T-helper 17 cell (primary cell): ENCODE measurements at places on chromosomes 1 and 21.

- H3K27me3 ChIP-seq: no peaks in the 10 kb centered on the region
- no peaks in the 10 kb centered on the region for H3K36me3 ChIP-seq
- no peak overlapping the region for H3K4me3 ChIP-seq
- H3K27ac ChIP-seq: no peak overlapping the region
- no peaks in the 10 kb centered on the region for H3K4me1 ChIP-seq
Measured at GRCh38 chr1:207261971-207262370, 59.5 kb upstream of the CD55 start.

DNA sequence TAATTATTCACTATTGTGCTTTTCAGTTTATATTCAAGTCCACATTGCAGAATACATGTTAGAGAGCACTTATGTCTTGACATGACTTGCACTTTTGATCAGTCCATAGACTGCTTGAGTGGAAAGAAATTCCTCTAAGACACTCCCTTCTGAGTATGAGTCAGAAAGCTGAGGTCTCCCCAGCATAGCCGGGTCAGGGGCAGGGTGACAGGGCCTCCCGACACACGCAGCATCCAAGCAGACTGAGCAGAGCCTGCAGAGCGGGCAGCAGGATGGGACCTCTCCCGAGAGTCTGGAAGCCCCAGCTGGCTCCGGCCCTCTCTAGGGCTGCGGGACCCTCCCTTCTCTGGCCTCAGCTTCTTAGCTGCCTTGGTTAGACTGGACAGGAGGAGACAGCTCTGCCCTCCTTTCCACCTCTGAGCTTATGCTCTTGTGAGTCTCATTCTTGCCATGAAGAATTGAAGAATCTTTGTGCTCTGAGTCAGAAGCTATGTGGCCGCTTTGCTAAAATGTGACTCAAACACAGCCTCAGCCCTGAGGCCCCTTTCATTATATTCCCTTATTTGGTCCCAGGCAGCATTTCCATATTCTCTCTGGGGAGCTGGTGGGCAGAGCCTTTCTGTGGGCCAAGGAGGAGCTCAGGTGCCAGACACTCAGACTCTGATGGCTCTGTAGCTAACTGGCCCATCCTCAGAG, 11.2 kb upstream of the CAPN2 start:
- H3K4me1 ChIP-seq: peaks cover 17% of the 10 kb centered on the region
- H3K27ac ChIP-seq: no peak overlapping the region
- H3K27me3 ChIP-seq: peaks cover 8% of the 10 kb centered on the region
- peaks cover 5% of the 10 kb centered on the region for H3K36me3 ChIP-seq
- DNase-seq: no peak

- H3K4me3 ChIP-seq: peak overlapping the region; percentile 9
- no peak for DNase-seq
- no peaks in the 10 kb centered on the region for H3K27me3 ChIP-seq
Measured at GRCh38 chr1:11245248-11245647, 17.1 kb downstream of the MTOR start.

- DNase-seq: no peak
- H3K27ac ChIP-seq: peak overlapping the region; percentile 65
- peaks cover 3% of the 10 kb centered on the region for H3K36me3 ChIP-seq
- H3K4me3 ChIP-seq: no peak overlapping the region
- H3K4me1 ChIP-seq: peaks cover 23% of the 10 kb centered on the region
Measured at GRCh38 chr1:43987159-43987902, 4.1 kb upstream of the CCDC24 start.

DNA sequence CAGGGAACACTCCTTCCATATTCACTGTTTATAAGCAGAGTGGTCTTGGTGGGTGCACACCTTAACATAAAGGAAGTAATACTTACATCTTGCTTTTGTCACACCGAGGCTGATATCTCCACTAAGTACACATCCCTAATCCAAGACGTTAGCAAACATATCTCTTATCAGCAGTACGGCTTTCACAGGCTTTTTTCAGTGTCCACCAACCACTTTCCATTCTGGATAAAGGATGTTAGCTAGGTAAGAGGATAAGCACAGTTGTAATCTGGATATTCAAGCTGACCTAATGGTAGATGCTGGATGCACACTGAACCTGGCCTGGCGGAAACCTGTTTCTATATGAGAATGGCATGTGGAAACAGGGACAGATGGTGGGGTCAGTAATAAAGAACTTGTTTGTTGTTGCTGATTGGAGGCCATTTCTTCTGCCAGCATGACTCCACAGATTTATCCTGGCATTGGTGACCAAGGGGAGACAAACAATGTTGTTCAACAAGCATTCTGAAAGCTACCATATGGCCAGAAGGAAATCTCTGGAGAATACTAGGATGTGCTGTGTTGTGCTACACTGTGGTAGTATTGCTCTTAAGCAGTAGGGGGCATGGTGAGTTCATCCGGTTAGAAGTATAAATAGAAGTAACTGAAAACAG, 416.4 kb downstream of the PTBP2 start:
- H3K27me3 ChIP-seq: no peaks in the 10 kb centered on the region
- no peak overlapping the region for H3K27ac ChIP-seq
- no peak for DNase-seq
- no peak overlapping the region for H3K4me3 ChIP-seq

GRCh38 chr1:202991112-202991511, 16.1 kb upstream of the TMEM183A start:
- peaks cover 5% of the 10 kb centered on the region for H3K36me3 ChIP-seq
- no peak for DNase-seq
- H3K27ac ChIP-seq: no peak overlapping the region
- no peaks in the 10 kb centered on the region for H3K4me1 ChIP-seq
- peaks cover 79% of the 10 kb centered on the region for H3K27me3 ChIP-seq

- peaks cover 2% of the 10 kb centered on the region for H3K36me3 ChIP-seq
- H3K27me3 ChIP-seq: no peaks in the 10 kb centered on the region
- no peak overlapping the region for H3K27ac ChIP-seq
- H3K4me1 ChIP-seq: peaks cover 2% of the 10 kb centered on the region
- no peak for DNase-seq
- H3K4me3 ChIP-seq: no peak overlapping the region
Measured at GRCh38 chr1:224472806-224473205, 38.2 kb upstream of the WDR26 start.

DNA sequence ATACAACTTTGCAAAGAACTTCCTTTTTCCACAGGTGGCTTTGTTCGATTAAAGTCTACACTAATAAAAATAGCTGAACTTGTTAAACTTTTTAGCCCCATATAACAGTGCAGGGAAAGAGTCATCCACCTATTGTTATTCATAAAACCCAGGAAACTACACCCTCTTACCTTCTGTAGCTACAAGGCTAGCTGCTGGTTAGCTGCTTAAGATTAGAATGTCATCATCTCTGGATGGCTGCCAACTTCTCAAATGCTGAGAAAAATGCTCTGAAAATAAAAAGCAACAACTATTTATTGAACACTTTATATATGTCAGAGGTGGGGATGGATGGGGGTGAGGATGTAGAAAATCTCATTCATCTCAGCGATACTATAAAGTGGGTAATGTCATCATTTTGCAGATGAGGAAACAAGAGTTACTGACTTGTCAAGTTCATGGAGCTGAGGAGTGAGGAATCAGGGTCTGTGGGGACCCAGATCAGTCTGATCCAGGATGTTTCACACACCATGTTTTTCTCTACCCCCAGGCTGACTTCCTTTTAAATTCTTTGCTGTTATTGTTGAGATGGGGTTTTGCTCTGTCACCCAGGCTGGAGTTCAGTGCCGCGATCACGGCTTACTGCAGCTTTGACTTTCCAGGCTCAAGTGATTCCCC, 17.1 kb downstream of the ATP5PF start:
- peaks cover 9% of the 10 kb centered on the region for H3K4me1 ChIP-seq
- peaks cover 12% of the 10 kb centered on the region for H3K36me3 ChIP-seq
- DNase-seq: no peak
- no peak overlapping the region for H3K27ac ChIP-seq

GRCh38 chr1:169161496-169162194, 55.2 kb downstream of the ATP1B1 start:
- no peak overlapping the region for H3K4me3 ChIP-seq
- H3K4me1 ChIP-seq: no peaks in the 10 kb centered on the region
- H3K36me3 ChIP-seq: peaks cover 2% of the 10 kb centered on the region
- no peak for DNase-seq
- no peaks in the 10 kb centered on the region for H3K27me3 ChIP-seq

- H3K27ac ChIP-seq: no peak overlapping the region
- no peak overlapping the region for H3K4me3 ChIP-seq
- H3K4me1 ChIP-seq: no peaks in the 10 kb centered on the region
- H3K27me3 ChIP-seq: peaks cover 21% of the 10 kb centered on the region
- H3K36me3 ChIP-seq: no peaks in the 10 kb centered on the region
- DNase-seq: no peak
Measured at GRCh38 chr1:68521286-68521685, 24.4 kb upstream of the DEPDC1 start.

GRCh38 chr1:44827197-44828002, 15.7 kb downstream of the PTCH2 start:
- H3K27me3 ChIP-seq: no peaks in the 10 kb centered on the region
- no peaks in the 10 kb centered on the region for H3K36me3 ChIP-seq
- H3K4me3 ChIP-seq: no peak overlapping the region
- H3K4me1 ChIP-seq: no peaks in the 10 kb centered on the region
- no peak for DNase-seq
- H3K27ac ChIP-seq: peak overlapping the region; percentile 73

- H3K4me3 ChIP-seq: no peak overlapping the region
- DNase-seq: no peak
- H3K36me3 ChIP-seq: no peaks in the 10 kb centered on the region
- H3K4me1 ChIP-seq: peaks cover 2% of the 10 kb centered on the region
- H3K27ac ChIP-seq: no peak overlapping the region
- peaks cover 9% of the 10 kb centered on the region for H3K27me3 ChIP-seq
Measured at GRCh38 chr1:173503391-173503790, 26.3 kb downstream of the PRDX6 start.

DNA sequence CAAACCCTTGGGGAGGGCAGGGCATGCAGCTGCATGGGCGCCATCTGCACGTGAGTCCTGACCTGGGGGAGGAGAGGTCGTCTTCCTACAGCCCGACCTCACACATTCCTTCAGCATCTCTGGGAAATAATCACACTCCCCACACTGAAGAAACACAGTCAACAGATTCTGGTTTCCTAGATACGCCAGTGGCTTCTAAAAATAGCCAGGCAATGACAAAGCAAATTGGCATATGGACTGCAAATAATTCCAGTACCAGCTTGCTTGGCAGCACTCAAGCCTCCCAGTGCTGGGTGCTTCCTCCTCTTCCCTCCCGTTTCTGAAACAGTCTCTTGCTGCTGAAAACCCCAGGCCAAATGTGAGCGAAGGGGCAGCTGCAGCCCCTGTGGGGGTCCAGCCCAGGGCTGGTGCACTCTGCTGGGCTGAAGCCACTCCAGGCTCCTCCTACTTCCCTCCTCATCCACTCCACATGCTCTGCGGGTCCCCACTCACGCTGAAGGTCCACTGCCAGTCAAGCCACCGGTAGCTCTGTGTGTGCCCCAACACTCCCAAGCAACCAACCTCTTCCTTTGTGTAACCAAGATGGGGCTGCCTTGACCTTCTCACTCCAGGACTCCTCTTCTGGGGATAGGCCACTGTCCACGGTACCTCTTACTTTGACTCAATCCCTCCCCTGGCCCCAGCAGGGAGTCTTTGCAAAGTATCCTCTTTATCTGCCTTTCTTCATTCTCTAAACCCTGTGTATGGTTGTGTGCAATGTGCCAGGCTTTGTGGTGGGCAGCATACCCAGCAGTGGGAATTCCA, 69.0 kb downstream of the KCND3 start:
- H3K36me3 ChIP-seq: peaks cover 3% of the 10 kb centered on the region
- H3K27me3 ChIP-seq: peaks cover 56% of the 10 kb centered on the region
- H3K27ac ChIP-seq: no peak overlapping the region
- no peaks in the 10 kb centered on the region for H3K4me1 ChIP-seq

DNA sequence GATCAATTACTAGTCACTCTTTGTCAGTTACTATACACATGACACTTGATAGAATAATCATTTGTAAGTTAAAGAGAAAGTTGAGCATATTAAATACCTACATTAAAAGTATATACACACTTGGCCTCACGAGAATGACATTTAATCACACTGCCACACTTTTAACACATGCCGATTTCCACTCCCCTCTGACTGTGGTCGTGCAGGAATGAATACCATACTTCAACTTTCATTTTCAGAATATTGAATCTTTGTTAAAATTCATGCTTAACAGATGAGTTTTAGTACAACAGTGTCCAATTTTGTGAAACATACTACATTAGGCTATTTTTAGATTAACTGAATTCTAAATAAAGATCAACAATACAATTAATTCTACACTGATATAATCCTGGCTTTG, 78.2 kb upstream of the SDC3 start:
- H3K36me3 ChIP-seq: peaks cover 2% of the 10 kb centered on the region
- no peak overlapping the region for H3K4me3 ChIP-seq
- DNase-seq: no peak
- peaks cover 21% of the 10 kb centered on the region for H3K4me1 ChIP-seq
- no peaks in the 10 kb centered on the region for H3K27me3 ChIP-seq

DNA sequence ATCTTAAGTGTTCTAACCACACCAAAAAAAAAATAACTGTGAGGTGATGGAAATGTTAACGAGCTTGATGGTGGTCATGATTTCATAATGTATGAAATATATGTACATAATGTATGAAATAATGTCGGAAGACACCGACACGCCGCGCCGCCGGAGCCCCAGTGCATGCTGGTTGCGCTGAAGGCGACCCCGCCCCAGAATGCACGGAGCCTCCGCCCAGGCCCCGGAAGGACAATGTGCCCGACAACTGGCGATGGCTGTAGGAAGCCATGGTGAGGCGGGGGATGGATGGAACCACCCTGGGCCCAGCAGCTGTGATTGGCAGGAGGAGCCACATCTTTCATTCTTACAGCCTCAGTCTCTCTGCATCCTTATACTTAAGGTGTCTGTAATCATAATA, 7.4 kb downstream of the OR2T10 start:
- DNase-seq: no peak
- no peak overlapping the region for H3K27ac ChIP-seq
- H3K4me3 ChIP-seq: no peak overlapping the region
- H3K4me1 ChIP-seq: no peaks in the 10 kb centered on the region

DNA sequence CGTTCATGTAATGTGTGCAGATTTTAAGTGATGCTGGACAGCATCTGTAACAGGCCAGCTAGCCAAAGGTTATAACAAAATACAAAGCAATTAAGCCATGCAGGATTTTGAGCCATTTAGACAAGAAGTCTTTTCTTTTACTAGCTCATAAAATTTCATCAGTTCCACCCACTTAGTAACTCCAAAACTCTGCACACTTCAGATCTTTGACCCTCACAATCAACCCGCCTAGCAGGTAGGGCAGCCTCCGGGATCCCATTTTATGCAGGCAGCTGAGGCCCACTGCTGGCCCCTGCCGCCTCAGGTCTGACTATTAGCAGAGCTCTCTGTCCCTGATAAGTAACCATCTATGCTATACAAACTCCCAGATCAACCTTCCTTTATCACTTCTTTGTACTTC, 9.2 kb downstream of the LBR start:
- H3K4me3 ChIP-seq: no peak overlapping the region
- no peak for DNase-seq
- peak overlapping the region; percentile 57 for H3K27ac ChIP-seq
- H3K36me3 ChIP-seq: peaks cover 11% of the 10 kb centered on the region
- H3K27me3 ChIP-seq: no peaks in the 10 kb centered on the region
